ENCODE measurements at places on chromosomes 11 and 22.

- no peak for DNase-seq
Measured at GRCh38 chr11:2904153-2905052, 18.8 kb upstream of the CDKN1C start.

- no peak for DNase-seq
Measured at GRCh38 chr11:40168414-40168813, 1291.0 kb downstream of the LRRC4C start.

GRCh38 chr22:34993548-34993947 is 72.4 kb upstream of the ISX start:
- no peak for DNase-seq

DNA sequence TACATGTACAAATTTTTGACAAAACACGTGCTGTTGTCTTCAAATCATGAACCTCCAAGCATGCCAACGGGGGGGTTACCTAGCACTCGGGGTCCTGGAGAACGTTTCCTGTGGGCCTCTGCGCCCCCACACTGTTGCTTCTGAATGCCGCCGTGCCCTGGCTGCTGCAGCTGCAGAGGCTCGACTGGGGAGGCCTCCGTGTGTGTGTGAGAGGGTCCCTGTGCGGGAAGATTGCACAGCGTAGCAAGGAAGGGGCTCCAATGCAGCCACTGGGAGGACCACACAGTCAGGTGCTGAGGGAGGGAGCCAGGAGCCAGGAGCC is 1322.2 kb downstream of the TBC1D22A start:
- DNase-seq = no peak

GRCh38 chr11:76317296-76317695 is 63.6 kb downstream of the THAP12 start:
- no peak for DNase-seq

GRCh38 chr11:92558323-92558722 is 333.7 kb downstream of the FAT3 start:
- DNase-seq = no peak

- no peak for DNase-seq
Measured at GRCh38 chr22:38203090-38203810, 1.5 kb downstream of the MAFF start.

- no peak for DNase-seq
Measured at GRCh38 chr11:102577182-102577581, 46.6 kb upstream of the MMP7 start.

All from HTR-8/SVneo (cell line).